NCI-H2029 treated with DMSO at 0.1 percent for 48 hours (cell line): ENCODE measurements at places on chromosomes 6 and 20.

DNA sequence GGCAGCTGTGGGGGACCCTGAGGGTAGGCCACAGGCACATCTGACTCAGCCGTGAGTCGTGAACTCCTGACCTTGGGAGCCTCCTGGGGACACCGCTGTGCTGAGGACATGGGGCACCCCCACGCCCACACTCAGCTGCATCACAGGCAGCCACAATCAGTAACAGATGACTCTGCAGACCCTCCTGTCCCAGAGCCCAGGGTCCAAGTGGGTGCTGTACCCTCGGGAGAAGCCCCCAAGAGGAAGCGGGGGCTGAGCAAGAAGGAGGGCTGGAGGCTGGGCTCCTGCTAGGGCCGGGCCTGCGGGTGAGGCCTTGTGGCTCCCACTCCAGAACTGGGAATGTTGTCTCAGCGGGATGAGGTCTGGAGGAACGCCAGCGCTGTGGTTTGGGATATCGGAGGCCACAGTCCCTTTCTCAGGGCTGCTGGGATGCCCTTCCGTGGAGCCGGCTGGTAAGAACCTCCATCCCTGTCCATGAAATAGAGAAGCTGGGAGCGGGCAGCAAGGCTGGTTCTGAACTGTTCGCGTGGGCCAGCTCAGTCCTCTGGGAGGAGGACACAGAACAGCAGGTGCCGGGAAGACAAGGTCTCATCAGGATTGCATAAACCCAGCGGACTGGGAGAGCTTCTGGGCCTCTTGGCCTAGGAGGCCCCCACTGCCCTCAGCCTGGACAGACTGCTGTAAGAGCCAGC lies 3.1 kb upstream of the LAMA5 start:
- DNase-seq: no peak

- no peak for DNase-seq
These were observed 417.3 kb downstream of the LMBRD1 start for GRCh38 chr6:69379518-69379917.

DNA sequence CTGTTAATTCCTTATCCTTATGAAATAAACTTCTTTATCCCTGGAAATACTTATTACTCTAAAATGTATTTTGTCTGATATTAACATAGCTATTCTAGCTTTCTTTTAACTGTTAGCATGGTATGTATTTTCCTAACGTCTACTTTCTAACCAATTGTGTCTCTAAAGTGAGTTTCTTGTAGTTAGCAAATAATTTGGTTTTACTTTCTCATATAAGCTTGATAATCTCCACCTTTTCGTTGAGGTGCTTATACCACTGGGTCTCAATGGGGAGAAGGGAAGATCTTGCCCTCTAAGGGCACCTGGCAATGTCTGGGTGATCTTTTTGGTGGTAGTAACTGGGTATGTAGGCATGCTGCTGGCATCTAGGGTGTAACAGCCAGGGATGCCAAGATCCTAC lies 25.7 kb downstream of the ZNF334 start:
- DNase-seq: no peak

GRCh38 chr6:83474309-83474708 lies 38.0 kb upstream of the PRSS35 start:
- DNase-seq: peak; percentile 39

GRCh38 chr6:125357515-125358256 lies 55.9 kb upstream of the HDDC2 start:
- peak; percentile 32 for DNase-seq

DNA sequence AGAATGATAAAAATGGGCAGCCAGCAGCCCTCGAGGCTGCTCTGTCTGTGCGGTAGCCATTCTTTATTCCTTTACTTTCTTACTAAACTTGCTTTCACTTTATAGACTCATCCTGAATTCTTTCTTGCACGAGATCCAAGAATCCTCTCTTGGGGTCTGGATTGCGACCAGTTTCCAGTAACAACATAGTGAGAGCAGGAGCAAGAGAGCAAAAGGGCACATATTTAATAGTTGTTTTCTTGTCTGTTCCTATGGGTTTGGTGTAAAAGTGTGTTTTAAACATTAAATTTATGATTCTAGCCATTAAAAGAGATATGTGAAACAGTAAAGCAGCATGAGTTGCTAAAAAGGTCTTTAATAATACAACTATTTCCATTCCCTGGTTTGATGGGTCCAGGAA lies 78.8 kb upstream of the OPRM1 start:
- DNase-seq: no peak

DNA sequence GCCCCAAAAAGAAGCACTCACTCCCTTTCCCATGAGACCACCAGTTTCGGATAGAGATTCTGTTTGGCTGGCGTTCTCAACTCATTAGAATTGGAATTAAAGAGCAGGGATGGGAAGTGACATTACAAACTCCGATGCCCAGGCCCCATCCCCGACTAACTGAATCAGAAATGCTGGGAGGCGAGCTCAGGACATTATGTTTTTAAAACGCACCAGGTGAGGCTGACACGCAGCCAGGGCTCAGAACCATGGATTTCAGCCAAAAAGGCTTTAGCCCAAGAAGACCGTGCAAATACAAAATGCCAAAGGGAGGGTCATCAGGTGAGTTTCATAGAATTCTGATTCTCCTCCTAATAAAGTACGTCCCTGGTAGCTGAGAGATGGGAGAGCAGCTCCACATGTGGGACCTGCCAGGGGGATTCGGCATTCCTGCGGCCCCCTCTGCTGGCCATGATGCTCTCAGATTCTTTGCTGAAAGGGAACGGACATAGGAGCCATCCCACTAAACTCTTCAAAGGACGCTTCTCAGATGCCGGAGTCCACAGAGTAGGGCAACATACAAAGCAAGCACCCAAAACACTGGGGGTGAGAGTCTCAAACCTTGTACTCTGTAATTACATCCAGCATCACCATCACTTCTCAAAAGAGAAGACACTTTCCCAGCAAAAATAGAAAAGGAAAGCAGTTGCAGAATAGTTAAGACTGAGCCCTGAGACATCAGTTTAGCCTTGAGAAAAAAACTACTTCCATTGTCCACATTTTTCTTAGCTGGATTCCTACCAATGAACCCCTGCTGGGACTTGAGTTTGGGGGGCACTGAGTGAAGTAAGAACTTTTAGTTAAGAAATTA lies 205.2 kb downstream of the BMP7 start:
- no peak for DNase-seq

DNA sequence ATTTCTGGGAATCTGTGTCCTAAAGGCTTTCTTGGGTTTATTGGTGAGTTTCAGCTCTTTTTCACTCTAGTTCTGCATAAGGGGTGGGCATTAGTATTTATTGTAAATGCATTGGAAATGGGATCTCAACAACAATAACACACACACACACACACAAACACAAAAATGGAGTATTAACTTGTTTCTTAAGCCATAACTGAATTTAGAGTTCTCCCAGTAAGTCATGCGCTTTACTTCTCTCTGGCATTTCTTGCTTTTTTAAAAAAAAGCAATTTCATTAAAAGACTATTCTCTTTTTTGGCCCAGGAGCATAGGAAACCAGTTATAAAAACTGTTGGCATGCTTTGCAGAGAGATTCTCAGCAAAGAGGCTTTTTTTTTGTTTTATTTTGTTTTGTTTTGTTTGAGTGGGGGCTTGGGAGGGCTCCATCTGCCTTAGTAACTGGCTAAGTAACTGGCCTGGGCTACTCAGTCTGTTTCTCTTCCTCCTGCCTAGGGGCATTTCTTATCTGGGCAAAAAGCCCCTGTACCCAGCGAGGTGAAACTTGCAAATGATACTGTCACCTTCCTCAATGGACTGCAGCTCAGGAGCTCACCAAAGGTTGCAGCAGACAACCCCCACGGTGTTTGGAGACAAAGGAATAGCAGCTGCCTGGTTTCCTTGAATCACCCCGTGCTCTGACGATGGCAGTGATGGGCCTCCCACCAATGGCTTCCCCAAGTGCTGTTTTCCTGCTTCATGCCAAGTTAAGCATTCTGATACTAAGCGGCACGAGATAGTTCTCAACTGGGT lies 128.5 kb downstream of the BCAS1 start:
- no peak for DNase-seq

DNA sequence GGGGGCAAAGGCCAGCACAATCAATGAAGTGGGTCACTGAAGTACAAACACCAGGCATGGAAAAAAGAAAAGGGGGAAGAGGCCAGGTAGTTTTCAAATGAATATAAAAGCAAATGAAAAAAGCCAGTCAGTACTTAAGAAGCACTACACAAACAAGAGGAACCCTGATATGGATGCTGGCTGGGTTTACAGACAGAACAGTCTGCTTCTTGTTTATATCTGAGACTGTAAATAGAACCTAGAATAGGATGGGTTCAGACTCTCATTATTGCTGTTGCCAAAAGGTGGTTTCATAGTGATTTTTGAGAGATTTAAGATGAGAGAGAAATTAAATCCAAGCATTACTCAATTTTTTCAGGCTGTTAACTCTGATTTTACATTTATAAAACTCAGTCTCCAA lies 24.1 kb downstream of the USP45 start:
- DNase-seq: no peak

- DNase-seq: no peak
These were observed 145.8 kb downstream of the PREX1 start for GRCh38 chr20:48681873-48682426.

DNA sequence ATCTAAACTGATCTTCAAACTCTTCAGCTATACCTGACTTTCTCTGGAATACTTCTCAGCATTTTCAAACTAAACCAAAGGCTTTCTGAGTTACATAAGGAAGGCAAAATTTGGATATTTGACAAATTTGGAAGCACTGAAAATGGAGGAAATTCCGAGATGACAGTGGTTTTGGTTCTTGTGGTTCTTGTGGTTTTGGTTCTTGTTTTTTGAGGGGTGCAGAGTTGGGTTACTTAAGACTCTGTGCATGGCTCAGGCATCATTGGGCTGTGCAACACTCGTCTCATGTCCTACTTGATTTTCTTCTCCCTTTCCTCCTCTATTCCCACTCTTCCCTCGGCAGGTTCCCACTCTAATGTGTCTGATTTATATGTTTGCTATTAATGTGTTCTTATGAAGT lies 78.0 kb downstream of the SLC22A3 start:
- no peak for DNase-seq

DNA sequence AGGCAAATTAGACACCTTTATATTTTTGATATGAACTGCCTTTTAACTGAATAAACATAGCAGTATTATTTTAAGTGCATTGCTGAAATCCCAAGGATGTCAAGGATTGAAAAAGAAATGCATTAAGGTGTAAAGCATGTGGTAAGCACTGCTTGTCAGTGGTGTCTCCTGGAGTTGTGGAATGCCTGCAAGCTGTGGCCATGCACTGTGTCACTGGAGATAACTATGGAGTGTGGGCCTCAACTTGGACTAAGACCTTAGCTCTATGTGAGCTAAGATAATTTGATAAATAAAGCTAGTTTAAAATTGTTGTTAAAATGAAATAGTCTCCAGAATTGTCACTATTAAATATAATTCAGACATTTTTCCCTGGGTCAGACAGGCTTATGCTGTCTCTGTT lies 156.6 kb upstream of the OPRM1 start:
- DNase-seq: no peak

DNA sequence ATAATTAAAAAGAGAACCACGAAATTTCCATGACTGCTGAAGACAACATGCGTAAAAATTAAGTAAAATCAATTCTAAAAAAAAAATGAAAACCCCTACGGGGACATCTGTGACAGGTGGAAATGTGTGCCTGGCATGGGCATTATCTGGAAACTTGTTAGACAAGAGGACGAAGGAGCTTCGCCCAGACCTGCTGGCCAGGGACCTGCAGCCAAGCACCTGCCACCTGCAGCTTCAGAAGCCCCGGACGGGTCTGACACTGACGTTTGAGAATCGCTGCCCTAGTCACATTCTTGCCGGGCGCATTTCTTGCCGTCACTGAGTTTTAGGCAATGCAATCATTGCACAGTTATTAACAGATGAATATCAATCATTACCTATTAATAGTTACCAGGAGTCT lies 140.3 kb downstream of the SMOC2 start:
- no peak for DNase-seq

DNA sequence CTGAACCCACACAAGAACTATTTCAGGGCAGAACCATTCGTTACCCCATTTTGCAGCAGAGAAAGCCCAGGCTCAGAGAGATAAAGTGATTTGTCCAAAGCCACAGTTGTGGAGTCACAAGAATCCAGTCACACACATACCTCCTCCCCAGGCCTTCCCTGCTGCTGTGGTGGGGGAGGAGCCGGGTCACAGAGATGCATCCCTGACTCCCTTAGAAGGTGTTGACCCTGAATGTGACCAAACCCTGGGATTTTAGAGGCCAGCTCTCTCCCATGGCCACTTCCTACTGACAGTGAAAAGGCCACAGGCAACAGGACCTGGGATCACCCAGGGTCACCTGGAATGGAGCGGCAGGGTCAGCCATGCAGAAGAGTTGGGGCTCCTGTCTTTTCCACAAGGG lies 48.6 kb downstream of the CHMP4B start:
- no peak for DNase-seq

- no peak for DNase-seq
These were observed 25.2 kb downstream of the RIOK1 start for GRCh38 chr6:7414811-7415210.

- no peak for DNase-seq
These were observed 98.4 kb upstream of the PRSS16 start for GRCh38 chr6:27149150-27149549.

DNA sequence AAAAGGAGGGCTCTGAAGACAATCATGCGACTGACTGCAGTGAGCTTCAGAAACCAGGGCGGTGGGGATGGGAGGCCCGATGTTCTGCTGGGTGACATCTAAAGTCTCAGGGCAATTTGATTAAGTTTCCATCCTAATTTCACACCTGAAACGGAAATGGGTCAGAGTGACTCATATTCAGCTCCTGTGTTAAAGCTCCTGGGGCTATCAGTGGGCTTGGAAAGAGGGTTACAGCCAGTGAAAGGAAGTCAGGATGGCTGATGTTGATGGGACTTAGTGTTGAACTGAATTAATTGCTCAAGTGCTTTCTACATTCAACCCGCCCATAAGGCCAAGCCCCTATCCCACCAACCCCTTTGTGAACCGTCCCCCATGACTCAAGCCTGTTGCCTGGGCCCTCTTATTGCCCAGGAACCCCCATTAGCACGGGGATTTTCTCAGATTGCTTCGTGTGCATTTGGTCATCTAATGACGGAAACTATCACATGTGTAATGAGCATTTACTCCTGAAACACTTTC lies 47.1 kb upstream of the TBC1D7 start:
- no peak for DNase-seq

DNA sequence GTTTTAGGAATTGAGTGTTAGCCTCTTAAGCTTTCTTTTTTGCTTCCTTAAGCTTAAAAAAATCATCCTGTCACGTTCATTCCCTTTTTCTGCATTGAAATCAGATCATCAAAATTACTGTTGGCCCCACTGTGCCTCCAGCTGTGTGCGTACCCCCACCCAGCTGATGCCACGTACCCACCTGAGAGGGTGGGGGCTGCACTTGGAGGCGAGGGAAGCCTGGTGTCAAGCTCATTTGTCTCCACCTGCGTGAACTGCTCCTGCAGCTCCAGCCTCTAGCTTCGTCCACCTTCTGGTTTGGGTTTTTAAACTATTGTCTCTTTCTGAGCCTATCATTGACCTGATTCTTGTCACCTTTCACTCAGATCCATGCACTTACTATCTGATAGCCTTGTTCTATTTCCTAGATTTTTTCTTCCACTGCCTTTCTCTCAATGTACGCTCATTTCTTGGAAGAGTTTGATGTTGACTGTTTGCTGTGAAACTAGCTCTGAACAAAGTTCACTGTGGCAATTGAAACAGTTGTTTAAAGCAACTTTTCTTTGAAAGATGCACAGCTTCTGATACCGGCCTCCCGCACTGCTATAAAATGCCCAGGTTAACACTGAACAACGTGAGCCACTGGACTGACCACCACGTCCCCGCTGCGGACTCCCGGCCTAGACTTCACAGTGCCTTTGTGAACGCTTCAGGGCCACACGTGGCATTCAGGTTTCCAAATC lies 30.0 kb upstream of the IRF4 start:
- DNase-seq: no peak

GRCh38 chr20:45258259-45258658 lies 3.9 kb upstream of the SLPI start:
- DNase-seq: no peak
